ENCODE measurements at places on chromosomes 2 and 18. TPM values are rescaled to one million over a fixed set of nuclear protein-coding genes. Genes with fewer than 3 reads are reported as not detected.
A peak's percentile ranks its signal among the peaks of the same experiment; 100 is the strongest.

The CAVIN2 gene
- total RNA-seq, result 20.7 TPM

The GALNT5 gene
- under 0.01 TPM for total RNA-seq

The ASAP2 gene
- total RNA-seq, result 5.9 TPM

The CFAP210 gene
- 0.08 TPM for total RNA-seq

DNA sequence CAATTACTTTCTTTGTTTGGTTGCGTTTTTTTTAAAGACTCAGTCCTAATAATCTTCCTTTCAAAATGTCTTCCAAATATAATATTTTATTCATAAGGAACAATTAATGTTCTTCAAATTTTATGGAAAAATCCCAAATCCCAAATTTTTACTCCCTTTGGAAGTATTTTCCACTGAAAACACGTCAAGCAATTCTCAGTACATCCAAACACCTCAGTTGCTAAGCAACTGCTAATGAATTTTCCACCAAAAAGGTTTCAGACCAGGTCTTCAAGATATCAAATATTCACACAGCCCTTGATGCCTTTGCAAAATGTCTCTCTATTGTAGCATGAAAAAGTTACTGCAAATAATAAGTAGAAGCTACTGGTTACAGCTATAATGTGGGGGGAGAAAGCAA lies 140.1 kb downstream of the DSEL start:
- DNase-seq, result no peak
- H3K27me3 ChIP-seq, result no peaks in the 10 kb centered on the region
- no peak overlapping the region for H3K4me3 ChIP-seq
- H3K4me1 ChIP-seq, result no peaks in the 10 kb centered on the region
- no peak overlapping the region for H3K27ac ChIP-seq

DNA sequence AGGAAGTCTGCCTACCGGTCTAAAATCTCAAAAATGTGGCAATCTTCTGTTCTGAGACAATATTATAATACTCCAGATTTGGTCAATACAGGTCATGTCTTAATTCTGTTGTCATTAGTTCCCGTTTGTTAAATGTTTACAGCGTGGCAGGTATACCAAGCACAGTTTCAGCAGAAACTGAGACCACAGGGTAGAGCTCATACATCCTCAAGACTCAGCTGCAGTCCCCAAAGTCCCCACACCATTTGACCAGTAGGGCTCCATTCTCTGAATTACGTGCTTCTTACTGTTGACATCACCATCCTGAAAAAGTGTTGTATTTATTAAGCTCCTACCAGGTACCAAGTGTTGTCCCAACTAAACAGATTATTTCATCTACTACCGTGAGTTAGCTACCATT lies 157.1 kb downstream of the MC4R start:
- H3K36me3 ChIP-seq, result no peaks in the 10 kb centered on the region
- no peak overlapping the region for H3K4me3 ChIP-seq
- no peak overlapping the region for H3K27ac ChIP-seq
- DNase-seq, result no peak
- no peaks in the 10 kb centered on the region for H3K4me1 ChIP-seq

GRCh38 chr2:176826356-176826755 lies 386.2 kb upstream of the HNRNPA3 start:
- H3K27ac ChIP-seq, result no peak overlapping the region
- H3K27me3 ChIP-seq, result no peaks in the 10 kb centered on the region
- H3K4me3 ChIP-seq, result no peak overlapping the region

GRCh38 chr2:67686254-67686653 lies 289.1 kb downstream of the ETAA1 start:
- H3K4me3 ChIP-seq, result no peak overlapping the region
- no peak for DNase-seq
- H3K27ac ChIP-seq, result no peak overlapping the region
- no peaks in the 10 kb centered on the region for H3K4me1 ChIP-seq
- no peaks in the 10 kb centered on the region for H3K27me3 ChIP-seq
- H3K36me3 ChIP-seq, result no peaks in the 10 kb centered on the region

DNA sequence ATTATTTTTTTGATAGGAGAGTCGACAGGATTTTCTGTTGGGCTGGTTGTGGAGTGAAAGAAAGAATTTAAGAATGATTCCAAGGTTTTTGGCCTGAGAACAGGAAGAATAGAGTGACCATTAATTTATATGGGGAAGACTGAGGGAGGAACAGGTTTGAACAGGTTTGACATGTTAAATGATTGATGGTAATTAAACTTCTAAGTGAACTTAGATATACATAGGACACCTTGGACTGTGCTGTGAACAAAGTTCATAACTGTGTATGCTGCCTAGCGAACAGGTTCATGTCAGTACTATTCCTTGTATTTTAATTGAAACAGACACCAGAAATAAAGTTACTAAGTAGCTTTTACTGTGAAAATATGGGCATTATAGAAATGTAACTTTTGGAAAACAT lies 212.0 kb downstream of the SPAG16 start:
- no peaks in the 10 kb centered on the region for H3K27me3 ChIP-seq
- no peak overlapping the region for H3K4me3 ChIP-seq
- no peaks in the 10 kb centered on the region for H3K36me3 ChIP-seq
- DNase-seq, result no peak
- no peaks in the 10 kb centered on the region for H3K4me1 ChIP-seq

- H3K27me3 ChIP-seq, result no peaks in the 10 kb centered on the region
- no peaks in the 10 kb centered on the region for H3K4me1 ChIP-seq
- no peaks in the 10 kb centered on the region for H3K36me3 ChIP-seq
- DNase-seq, result no peak
- H3K4me3 ChIP-seq, result no peak overlapping the region
Observed at GRCh38 chr2:209872675-209873074, 101.0 kb downstream of the UNC80 start.

- H3K4me3 ChIP-seq, result no peak overlapping the region
- no peak overlapping the region for H3K27ac ChIP-seq
- peak; percentile 36 for DNase-seq
Observed at GRCh38 chr2:12778369-12778768, 61.6 kb downstream of the TRIB2 start.
